ENCODE measurements at places on chromosomes 16 and 17.

GRCh38 chr17:57106107-57106835 is 21.2 kb downstream of the AKAP1 start:
- no peak for DNase-seq

GRCh38 chr16:4534151-4534790 is 4.3 kb downstream of the CDIP1 start:
- no peak for DNase-seq

DNA sequence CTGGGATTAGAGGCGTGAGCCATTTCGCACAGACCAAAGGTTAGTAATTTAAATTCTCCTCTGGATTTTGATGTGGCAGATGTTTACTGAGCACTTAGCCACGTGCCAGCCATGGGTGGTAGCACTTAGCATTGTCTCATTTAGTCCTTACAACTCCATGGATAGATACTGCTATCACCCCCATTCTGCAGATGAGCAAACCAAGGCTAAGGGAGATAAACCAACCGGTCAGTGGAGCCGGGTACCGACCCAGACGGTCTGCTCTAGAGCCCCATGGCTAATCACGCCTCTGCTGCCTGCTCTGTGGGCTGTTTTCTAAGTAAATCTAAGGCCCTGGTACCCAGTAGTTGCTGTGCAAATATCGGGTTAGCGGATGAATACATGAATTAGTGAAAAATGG is 12.6 kb upstream of the ADGRG1 start:
- no peak for DNase-seq

- DNase-seq: no peak
Observed at GRCh38 chr16:85562093-85562786, 50.9 kb upstream of the GSE1 start.

DNA sequence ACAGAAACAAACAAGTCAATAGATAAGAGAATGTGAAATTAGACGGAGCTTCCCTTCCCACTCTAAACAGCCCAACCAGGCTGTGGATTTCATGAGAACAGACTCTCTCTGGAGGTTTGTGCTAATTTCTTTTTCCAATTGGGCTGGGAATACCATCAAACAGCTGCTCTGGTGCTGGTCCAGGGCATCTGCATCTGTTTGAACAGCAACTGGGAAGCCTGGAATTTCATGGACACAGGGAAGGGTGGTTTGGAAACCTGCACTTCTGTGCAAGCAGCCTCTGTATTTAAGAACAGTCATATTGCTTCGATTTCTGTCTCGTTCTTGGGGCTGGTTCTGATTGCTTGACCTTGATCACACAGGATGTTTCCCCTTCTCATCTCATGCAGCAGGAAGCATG is 88.7 kb downstream of the FOXL1 start:
- DNase-seq: no peak

GRCh38 chr17:57284984-57285646 is 28.8 kb downstream of the MSI2 start:
- no peak for DNase-seq

GRCh38 chr17:58324409-58325288 is 3.9 kb downstream of the TSPOAP1 start:
- no peak for DNase-seq

Measured in Panc1 (cell line).